ENCODE measurements at places on chromosomes 1 and 21.

- no peak for DNase-seq
Observed at GRCh38 chr1:183719289-183719688, 66.2 kb upstream of the APOBEC4 start.

- no peak for DNase-seq
Observed at GRCh38 chr1:62516600-62516999, 79.8 kb downstream of the USP1 start.

GRCh38 chr1:159239551-159240220 is 35.0 kb downstream of the ACKR1 start:
- DNase-seq = no peak

GRCh38 chr1:29122682-29123052 is 1.0 kb downstream of the TMEM200B start:
- DNase-seq = no peak

DNA sequence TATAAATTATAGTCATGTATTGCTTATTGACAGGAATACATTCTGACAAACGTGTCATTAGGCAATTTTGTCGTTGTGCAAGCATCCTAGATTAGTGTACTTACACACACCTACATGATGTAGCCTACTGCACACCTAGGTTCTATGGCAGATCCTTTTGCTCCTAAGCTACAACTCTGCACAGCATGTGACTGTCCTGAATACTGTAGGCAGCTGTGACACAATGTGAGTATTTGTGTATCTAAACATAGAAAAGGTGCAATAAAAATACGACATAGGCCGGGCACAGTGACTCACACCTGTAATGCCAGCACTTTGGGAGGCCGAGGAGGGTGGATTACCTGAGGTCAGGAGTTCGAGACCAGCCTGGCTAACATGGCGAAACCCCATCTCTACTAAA is 36.5 kb downstream of the TNFRSF8 start:
- no peak for DNase-seq

DNA sequence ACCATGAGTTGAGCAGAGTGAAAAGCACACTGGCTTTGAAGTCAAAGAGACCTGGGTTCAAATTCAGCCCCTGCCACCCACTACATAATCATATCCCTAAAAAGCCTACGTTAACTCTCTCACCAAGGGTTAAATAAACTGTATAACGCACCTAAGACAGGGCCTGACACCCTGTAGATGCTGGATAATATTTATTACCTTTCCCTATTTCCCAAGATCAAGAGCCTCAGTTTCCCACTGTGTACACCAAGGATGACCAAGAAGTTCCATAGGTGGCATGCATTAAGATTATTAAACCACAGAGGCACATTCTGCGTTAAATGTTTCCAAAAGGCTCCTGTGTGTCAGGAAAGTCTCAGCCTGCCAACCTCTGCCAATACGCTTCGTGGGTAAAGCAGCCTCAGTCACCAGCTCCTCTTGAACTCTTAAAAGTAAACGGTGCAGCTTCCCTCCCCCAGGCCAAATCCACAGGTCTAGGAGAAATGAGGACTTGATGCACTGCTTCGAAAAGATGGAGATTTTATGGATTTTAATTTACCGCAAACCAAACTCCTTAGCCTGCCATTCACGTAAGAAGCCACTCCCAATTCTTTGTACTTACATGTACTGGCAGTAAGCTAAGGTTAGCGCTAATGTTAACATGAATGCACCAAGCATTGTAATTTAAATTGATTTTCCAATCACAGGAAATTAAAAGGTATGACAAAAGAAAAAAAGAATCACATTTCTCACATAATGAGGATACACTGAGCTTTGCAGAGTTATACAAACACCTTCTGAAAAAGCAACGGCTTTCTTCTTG is 2.6 kb downstream of the USP24 start:
- DNase-seq = no peak

GRCh38 chr1:109112056-109112651 is 1.8 kb upstream of the ELAPOR1 start:
- no peak for DNase-seq

DNA sequence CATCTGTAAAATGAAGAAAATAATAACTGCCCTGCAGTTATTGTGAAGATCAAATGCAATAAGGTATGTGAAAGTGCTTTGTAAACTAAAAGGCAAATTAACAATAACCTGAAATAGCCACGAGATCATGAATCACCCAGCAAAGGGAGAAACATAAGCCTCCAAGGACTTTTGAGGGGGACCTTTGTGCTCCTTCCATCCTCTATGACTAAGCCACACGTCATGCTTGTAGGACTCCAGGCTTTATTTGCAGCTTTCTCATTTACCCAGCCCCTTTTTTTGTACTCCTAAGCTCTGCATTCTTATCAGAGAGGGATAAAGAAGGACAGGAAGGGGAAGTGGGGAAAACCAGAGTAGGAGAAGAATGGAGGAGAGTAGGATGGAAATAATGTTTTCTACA is 115.1 kb downstream of the PROX1 start:
- DNase-seq = peak; percentile 57

DNA sequence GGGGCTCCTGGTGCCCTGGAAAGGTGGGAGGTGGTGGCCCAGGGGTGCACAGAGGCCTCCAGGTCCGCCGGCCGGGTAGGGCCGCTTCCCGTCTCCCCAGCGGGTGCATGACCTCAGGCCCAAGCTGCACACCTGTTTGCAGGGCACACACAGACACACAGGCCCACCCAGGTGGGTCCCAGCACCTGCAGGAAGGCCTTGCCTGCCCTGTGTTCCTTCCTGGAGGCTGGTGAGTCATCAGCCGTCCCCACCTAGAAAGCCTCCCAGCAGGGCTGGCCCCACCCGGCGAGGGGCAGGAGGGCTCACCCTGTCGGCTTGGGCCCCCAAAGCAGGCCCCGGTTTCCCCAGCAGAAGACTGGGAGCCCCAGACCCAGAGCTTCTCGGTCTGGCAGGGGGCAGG is 23.6 kb upstream of the TTLL10 start:
- DNase-seq = no peak

Measured in epithelial cell of prostate (primary cell).